ENCODE measurements at places on chromosomes 7 and 10. TPM values are rescaled to one million over a fixed set of nuclear protein-coding genes. Genes with fewer than 3 reads are reported as not detected.

Gene LHFPL3
- total RNA-seq = not detected

DNA sequence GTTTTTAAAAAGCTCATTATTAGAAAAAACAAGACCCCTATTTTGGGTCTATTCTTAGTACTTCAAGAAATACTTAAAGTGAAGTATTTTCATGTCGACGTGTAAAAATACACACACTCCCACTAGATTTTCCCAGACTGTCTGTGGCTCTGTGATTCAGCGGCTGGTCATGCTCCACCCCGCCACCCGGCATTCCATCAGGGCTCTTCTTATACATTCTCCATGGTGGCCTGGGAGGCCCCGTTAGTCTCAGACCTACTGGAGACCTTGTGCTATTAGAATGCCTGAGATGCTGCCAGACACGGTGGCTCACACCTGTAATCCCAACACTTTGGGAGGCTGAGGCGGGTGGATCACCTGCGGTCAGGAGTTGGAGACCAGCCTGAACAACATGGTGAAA lies 13.1 kb downstream of the TECPR1 start:
- no peaks in the 10 kb centered on the region for H3K27me3 ChIP-seq
- DNase-seq = no peak
- no peaks in the 10 kb centered on the region for H3K4me1 ChIP-seq
- H3K4me3 ChIP-seq = no peak overlapping the region
- H3K36me3 ChIP-seq = peaks cover 1% of the 10 kb centered on the region

Gene TEX47
- not detected for total RNA-seq

- H3K4me1 ChIP-seq = peaks cover 5% of the 10 kb centered on the region
- peaks cover 92% of the 10 kb centered on the region for H3K27me3 ChIP-seq
- no peak overlapping the region for H3K27ac ChIP-seq
- H3K36me3 ChIP-seq = no peaks in the 10 kb centered on the region
- DNase-seq = no peak
- no peak overlapping the region for H3K4me3 ChIP-seq
Observed at GRCh38 chr7:155464948-155465739, 7.2 kb downstream of the EN2 start.

Gene AKR1B1
- 96.2 TPM for total RNA-seq

Gene C10orf62
- not detected for total RNA-seq

Gene CPA2
- total RNA-seq = not detected

DNA sequence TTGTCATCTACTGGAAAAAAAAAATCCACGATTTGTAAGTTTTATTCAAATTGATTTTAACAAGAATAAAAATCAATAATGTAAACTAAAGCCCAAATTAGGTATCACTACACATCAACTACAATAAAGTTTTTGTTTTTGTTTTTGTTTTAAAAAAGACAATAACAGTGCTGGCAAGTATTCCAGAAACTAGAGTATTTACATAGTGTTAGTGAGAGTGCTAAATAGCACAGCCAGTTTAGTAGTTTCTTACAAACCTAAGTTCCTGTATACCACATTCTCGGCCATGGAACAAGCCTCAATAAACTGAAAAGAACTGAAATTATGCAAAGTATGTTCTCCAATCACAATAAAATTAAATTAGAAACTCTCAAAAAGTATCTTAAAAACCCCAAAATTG lies 8.1 kb downstream of the ARHGAP12 start:
- peaks cover 53% of the 10 kb centered on the region for H3K4me1 ChIP-seq
- H3K4me3 ChIP-seq = no peak overlapping the region
- H3K27me3 ChIP-seq = no peaks in the 10 kb centered on the region

DNA sequence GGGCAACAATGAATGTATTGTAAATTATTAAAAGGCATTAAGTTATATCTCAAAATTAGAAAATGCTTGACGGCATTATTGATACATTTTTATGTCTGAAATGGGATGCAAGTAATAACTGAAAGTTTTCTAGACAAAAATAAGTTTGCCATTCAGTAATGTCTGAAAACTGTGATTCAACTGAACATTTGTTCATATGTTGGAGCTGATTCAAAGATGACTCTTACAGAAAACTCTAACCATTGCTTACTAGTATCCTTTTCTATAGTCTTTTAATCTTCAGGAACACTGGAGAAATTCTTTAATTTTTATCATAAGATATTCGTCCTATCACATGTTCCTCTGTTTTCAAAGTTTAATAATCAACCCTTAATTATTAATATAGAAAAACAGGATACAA lies 71.1 kb upstream of the TFEC start:
- DNase-seq = no peak
- H3K36me3 ChIP-seq = no peaks in the 10 kb centered on the region
- no peak overlapping the region for H3K4me3 ChIP-seq
- no peaks in the 10 kb centered on the region for H3K4me1 ChIP-seq

DNA sequence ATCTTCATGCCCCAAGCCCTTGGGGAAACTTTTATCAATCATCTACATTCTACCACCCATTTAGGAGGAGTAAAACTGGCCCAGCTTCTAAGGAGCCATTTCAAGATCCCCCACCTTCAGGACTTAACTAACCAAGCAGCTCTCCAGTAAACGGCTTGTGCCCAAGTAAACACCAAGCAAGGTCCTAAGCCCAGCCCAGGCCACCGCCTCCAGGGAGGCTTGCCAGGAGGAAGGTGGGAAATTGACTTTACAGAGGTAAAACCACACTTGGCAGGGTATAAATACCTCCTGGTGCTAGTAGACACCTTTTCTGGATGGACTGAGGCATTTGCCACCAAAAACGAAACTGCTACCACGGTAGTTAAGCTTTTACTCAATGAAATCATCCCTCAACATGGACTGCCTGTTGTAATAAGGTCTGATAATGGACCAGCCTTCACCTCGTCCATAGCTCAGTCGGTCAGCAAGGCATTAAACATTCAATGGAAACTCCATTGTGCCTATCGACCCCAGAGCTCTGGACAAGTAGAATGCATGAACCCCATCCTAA lies 5.6 kb downstream of the AKR1B15 start:
- H3K4me1 ChIP-seq = no peaks in the 10 kb centered on the region
- DNase-seq = no peak
- no peak overlapping the region for H3K4me3 ChIP-seq
- H3K27ac ChIP-seq = no peak overlapping the region
- H3K27me3 ChIP-seq = peaks cover 19% of the 10 kb centered on the region

GRCh38 chr7:7681191-7681935 lies 37.0 kb downstream of the RPA3 start:
- H3K27ac ChIP-seq = no peak overlapping the region
- H3K4me3 ChIP-seq = no peak overlapping the region
- H3K36me3 ChIP-seq = peaks cover 10% of the 10 kb centered on the region
- DNase-seq = peak; percentile 59

GRCh38 chr7:158740657-158741293 lies 36.2 kb upstream of the NCAPG2 start:
- peaks cover 53% of the 10 kb centered on the region for H3K36me3 ChIP-seq

GRCh38 chr10:60778971-60779796 lies 906 bp downstream of the CDK1 start:
- DNase-seq = no peak
- H3K36me3 ChIP-seq = peaks cover 41% of the 10 kb centered on the region
- H3K27ac ChIP-seq = peak overlapping the region; percentile 99

DNA sequence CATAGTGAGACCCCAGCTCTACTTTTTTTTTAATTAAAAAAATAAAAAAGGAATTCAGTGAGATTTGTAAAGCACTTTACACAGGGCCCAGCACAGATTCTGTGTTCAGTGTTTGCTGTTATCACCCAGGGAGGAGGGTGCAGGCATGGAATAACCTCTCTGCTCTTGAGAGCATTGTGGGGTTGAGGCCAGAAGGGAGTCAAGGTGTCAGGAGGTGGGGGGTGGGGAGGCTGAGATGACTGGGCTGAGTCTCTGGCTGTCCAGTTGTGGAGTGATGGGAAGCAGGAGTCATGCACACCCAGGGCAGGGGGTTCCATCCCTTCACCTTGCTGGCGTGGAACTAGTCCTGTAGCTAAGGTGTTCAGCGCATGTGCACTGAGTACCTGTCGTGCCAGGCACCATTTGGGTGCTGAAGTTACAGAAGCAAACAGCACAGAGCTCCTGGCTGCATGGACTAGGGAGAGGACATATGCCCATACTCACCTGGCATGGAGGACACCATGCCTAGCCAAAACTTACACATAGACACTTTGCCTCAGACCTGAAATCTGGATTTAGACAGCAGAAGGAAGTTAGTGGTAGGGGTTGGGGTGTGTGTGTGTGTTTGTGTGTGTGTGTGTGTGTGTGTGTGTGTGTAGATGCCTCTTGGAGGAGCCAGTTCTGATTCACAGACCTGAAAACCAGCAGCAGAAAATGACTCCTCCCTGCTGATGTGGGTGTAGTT lies 69.2 kb upstream of the LRRC4 start:
- H3K27ac ChIP-seq = no peak overlapping the region
- DNase-seq = no peak
- no peak overlapping the region for H3K4me3 ChIP-seq
- peaks cover 10% of the 10 kb centered on the region for H3K27me3 ChIP-seq
- H3K36me3 ChIP-seq = peaks cover 10% of the 10 kb centered on the region
- peaks cover 33% of the 10 kb centered on the region for H3K4me1 ChIP-seq

DNA sequence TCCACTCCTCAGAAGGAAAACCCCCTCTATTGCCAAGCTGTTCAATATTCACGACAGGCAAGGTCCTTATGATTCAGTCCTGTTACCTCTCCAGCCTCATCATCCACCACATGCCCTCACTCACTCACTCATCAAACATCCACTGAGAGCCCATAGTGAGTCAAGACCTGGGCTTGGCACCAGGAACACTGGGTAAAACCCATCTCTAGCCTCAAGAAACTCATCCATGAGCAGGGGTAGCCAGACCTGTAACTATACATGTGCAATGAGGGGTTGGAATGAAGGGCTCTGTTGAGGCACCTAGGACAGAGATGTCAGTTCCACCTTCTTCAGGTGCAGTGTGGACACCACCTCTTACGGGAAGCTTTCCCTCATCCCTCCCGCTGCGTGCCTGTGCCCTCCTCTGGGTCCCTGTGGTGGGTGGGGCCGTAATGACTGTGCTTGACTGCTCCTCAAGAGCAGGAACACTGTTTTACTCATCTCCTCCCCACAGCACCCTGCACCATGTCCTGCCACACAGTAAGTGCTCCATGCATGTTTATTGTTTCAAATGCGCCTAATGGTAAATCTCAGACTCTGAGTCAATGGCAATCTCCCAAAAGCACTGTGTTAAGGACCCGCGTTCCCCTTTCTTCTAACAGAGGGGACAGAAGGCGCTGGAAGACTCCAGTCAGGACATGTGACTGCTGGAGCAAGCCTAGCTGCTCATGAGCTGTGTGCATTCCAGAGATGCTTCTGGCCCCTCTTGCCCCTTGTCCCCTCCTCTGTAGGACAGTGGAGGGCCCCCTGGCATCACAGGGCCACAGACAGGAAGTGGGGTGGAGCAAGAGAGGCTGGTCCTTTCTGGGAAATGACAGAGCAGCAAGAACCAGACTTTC lies 95.4 kb downstream of the HIPK2 start:
- peak; percentile 85 for DNase-seq
- H3K27me3 ChIP-seq = no peaks in the 10 kb centered on the region
- peaks cover 39% of the 10 kb centered on the region for H3K36me3 ChIP-seq
- H3K27ac ChIP-seq = peak overlapping the region; percentile 91
- H3K4me1 ChIP-seq = peaks cover 61% of the 10 kb centered on the region

GRCh38 chr7:155363852-155364600 lies 66.3 kb downstream of the INSIG1 start:
- peaks cover 38% of the 10 kb centered on the region for H3K27me3 ChIP-seq
- H3K27ac ChIP-seq = no peak overlapping the region

Gene URGCP
- 26.4 TPM for total RNA-seq

DNA sequence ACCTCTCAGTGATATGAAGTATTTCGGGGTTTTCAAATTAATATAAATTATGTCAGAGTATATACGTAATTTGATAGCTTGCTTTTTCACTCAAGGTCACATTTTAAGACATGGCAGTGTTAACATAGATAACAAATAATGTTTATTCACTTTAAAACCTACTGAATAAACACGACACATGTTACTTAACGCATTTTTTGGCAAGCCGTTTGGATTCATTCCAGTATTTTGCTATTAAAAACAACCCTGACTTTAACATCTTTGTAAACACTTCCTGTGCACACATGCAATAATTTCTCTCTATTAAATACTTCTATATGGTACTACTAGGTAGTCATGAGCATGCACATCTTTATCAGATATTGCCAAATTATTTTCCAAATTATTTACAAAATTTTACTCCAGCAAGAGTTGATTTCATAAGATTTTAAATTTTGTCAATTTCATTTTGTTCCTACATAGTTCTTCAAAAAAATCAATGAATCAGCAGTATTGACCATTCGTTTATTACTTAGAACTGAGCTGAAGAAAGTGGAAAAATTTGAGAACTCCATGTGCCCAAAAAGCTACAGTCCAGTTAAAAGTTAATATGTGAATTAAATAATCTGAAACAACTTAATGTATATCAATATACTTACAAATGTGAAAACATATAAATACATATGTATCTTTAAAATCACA lies 26.8 kb upstream of the THSD7A start:
- DNase-seq = no peak
- no peaks in the 10 kb centered on the region for H3K27me3 ChIP-seq
- no peaks in the 10 kb centered on the region for H3K4me1 ChIP-seq
- H3K4me3 ChIP-seq = no peak overlapping the region
- no peak overlapping the region for H3K27ac ChIP-seq
- no peaks in the 10 kb centered on the region for H3K36me3 ChIP-seq

Gene PRTFDC1
- 2.9 TPM for total RNA-seq

DNA sequence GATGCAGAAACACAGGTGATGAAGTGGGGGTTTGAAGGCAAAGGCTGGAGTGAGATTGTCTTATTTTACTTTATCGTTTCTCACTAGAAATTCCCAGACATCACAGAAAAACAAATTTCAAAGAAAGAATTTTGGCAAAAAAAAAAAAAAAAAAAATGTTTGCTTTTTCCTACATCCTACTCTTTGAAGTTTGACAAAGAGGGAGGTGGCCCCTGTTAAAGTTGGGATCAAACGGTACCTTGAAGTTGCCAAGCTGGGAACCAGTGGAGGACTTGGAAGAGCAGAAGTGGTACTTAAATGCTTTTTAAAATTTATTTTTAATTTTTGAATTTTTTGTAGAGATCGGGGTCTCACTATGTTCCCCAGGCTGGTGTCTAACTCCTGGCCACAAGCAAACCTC lies 63.9 kb upstream of the KIF5B start:
- no peaks in the 10 kb centered on the region for H3K36me3 ChIP-seq
- H3K4me1 ChIP-seq = no peaks in the 10 kb centered on the region
- H3K4me3 ChIP-seq = no peak overlapping the region

- H3K27me3 ChIP-seq = peaks cover 39% of the 10 kb centered on the region
- H3K4me3 ChIP-seq = no peak overlapping the region
- H3K36me3 ChIP-seq = no peaks in the 10 kb centered on the region
- no peak for DNase-seq
- H3K4me1 ChIP-seq = no peaks in the 10 kb centered on the region
Observed at GRCh38 chr10:69665474-69666320, 35.6 kb downstream of the FAM241B start.

- no peaks in the 10 kb centered on the region for H3K27me3 ChIP-seq
- peak overlapping the region; percentile 4 for H3K27ac ChIP-seq
- peaks cover 49% of the 10 kb centered on the region for H3K36me3 ChIP-seq
- no peak overlapping the region for H3K4me3 ChIP-seq
Observed at GRCh38 chr10:88896994-88897853, 17.2 kb downstream of the STAMBPL1 start.

Gene SEMA4G
- total RNA-seq = 0.45 TPM

Gene CDHR3
- 0.30 TPM for total RNA-seq

Gene PAX2
- not detected for total RNA-seq
